ENCODE measurements at places on chromosomes 6 and 20.

DNA sequence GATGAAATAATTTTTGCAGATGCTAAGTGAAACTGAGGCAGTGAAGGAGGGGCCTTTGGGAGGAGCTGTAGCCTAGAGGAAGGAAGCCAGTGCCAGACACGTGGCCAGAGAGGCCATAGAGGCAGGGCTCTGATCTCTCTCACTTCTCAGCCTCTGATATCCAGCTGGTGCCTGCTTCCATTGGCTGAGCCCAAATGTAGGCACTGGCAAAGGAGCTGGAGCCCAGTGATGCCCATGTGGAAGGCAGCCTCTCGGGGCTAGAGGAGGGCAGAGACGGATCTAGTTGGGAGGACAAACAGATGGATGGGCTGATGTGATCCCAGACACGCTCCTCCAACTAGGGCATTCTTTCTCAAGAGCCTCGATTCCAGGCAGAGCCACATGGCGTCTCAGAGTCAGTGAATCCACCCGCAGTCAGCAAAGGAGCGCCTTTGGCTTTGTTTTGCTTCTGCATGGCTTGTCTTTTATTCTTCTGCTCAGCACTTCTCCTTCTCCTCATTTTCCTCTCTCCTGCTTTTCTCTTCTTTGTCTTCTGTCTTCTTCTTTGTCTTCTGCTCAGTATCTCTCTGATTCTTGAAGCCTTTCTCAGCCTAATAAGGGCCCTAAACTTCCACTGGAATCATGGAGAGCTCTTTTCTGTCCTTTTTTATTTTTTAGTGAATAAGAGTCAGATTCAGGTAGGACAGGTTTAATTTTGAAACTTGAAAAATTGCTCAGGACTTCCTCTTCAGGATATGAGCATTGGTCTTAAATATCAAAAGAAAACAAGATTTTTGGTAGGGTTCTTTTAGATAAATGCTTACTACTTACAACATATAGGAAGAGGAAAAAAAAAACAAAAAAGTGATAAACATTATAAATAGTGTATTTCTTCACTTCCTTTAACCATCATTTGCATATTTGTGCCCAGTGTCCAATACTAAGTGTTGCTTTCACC lies 41.8 kb downstream of the CYP24A1 start:
- no peak for DNase-seq

DNA sequence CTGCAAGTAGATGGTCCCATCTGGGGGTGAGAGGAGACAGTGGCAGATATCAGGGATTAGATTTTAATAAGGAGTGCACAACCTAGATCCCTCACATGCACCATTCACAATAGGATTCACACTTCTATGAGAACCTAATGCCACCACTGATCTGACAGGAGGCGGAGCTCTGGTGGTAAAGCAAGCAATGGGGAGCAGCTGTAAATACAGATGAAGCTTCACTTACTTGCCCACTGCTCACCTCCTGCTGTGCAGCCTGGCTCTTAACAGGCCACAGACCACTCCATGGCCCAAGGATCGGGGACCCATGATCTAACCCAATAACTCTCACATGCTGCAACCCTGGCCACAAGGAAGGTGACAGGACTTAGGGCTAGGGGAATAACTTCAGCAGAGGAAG lies 75.4 kb downstream of the ZNF133 start:
- no peak for DNase-seq

DNA sequence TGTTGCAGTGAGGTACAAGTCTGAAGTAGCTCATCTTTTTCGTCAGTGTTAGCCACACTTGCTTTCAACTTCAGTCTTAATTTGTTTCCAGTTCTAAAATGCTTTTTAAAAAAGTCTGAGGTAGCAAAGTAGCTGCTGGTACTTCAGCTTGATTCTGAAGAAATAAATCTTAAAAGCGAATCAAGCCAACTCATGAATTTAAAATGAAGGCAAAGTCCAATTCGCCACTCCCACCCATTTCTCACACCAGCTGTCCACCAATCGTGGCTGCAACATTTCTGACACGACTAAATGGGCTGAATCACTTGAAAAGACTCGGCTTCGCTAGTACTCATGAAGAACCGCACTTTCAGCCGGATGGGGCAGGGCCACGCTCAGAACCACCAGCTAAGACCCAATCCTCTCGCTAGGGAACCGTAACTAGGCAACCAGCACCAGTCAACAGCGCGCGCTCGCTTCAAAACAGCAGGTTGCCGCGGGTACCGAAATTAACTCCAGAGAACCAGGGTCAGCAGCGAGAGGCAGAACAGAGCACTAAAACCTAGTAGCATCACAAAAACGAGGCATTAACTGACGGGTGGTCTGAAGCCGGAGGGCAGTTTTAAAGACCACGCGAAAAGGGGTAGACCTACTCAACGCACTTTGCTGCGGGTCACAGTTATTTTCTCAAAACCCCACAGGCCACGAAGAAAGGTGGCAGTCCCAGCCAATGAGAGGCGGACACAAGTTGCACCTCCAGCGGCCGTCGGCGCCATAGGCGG lies 900 bp downstream of the BCLAF1 start:
- DNase-seq = peak; percentile 70

GRCh38 chr20:57229490-57229889 lies 37.0 kb downstream of the BMP7 start:
- DNase-seq = no peak

DNA sequence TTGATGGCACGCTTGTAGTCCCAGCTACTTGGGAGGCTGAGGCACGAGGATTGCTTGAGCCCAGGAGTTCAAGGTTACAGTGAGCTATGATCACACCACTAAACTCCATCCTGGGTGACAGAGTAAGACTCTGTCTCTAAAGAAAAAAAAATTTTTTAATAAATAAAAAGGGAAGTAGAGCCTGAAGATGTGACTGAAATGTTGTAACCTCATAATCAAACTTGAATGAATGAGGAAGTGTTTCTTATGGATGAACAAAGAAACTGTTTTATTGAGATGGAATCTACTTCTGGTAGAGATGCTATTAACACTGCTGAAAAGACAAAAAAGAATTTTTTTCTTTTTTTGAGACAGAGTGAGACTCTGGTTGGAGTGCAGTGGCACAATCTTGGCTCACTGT lies 6.7 kb downstream of the MAK start:
- no peak for DNase-seq

DNA sequence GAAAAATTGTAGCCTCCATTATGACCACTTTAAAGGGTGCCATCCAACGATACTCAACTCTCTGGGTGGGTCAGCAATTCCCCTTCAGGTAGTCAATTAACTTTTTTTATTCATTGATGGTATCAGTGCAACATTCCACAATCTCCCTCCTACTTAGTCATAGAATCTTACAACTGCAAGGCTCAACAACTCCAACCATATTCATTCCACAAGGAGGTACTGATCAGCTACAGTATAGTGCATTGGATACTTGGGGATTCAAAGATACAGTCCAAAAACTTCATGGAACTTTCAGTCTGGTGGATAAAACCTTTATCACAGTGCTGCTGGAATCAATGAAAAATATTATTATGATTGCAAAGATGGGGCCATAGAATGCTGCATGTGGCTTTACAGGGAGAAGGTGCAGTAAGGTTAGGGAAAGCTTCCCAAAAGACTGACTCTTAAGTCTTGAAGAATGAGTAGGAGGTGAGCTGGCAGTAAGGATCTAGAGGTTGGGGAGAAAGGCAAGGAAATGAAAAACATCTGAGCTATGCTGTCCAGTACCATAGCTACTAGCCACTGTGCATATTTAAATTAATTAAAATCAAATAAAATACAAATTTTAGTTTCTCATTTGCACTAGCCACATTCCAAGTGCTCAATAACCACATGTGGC lies 314.7 kb upstream of the PRDM1 start:
- DNase-seq = no peak

GRCh38 chr20:16749573-16749972 lies 1.4 kb downstream of the OTOR start:
- no peak for DNase-seq

Data from foreskin melanocyte (primary cell).